Activated T-cell treated with anti-CD3 and anti-CD28 coated beads, Interleukin-2, amount 50 U/mL, for 72 hours (primary cell): ENCODE measurements at places on chromosomes 7 and 10.

GRCh38 chr7:100539436-100540006 is 518 bp downstream of the AGFG2 start:
- peak; percentile 29 for DNase-seq

DNA sequence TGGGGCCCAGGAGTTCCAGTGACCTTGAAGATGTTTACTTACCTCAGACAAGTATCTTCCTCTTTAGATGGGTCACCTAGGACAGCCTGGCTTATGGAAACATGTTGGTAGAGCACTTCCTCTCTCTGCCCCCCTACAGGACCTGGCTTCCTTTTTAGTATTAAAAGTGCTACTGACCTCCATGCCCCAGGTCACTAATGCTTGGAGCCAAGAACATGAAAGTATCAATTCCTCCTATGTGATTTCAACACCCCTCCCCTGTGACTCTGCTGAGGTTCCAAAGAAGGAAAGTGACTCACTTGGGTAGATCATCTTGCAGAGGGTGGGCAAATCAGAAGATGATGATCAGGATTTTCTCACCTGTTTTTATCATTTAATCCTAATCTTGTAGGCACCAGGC is 125.3 kb upstream of the CCDC6 start:
- peak; percentile 1 for DNase-seq

DNA sequence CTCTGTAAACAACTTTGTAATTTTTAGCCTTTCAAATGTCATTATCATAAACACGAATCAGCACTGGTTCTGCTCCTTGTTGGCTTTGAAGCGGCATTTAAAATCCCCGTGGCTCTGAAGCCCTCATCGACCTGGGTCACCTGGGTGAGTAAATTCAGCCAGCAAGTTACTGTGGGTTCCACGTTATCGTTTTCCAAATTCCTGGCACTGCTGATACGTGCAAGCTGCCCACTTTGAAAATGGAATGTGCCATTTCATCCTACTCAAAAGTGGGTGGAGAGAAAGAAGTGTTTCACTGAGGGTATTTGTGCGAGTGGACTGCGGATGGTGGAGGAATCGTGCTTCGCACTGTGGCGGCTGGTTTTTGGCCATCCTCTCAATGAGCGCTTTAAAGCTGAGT is 281.7 kb downstream of the KLF6 start:
- no peak for DNase-seq

DNA sequence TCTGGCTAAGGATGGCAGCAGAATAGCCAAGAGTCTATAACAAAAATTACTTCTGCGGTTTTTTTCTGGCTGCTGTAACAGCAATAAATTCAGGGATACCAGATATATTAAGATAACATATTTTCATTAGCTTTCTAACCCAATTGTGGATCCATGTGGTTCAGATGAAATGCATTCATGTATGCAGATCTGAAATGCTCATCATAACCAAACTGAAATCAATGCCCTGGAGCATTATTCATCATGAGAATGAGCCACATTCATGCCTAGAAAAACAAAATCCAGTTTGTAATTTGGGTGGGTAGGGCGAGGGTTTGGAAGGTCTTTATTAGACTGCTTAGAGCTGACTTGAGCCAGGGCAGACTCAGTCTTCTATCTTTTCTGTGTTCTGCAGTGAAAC is 69.8 kb upstream of the SEMA3A start:
- no peak for DNase-seq

- DNase-seq: no peak
Measured at GRCh38 chr7:50982626-50983025, 199.9 kb upstream of the GRB10 start.

DNA sequence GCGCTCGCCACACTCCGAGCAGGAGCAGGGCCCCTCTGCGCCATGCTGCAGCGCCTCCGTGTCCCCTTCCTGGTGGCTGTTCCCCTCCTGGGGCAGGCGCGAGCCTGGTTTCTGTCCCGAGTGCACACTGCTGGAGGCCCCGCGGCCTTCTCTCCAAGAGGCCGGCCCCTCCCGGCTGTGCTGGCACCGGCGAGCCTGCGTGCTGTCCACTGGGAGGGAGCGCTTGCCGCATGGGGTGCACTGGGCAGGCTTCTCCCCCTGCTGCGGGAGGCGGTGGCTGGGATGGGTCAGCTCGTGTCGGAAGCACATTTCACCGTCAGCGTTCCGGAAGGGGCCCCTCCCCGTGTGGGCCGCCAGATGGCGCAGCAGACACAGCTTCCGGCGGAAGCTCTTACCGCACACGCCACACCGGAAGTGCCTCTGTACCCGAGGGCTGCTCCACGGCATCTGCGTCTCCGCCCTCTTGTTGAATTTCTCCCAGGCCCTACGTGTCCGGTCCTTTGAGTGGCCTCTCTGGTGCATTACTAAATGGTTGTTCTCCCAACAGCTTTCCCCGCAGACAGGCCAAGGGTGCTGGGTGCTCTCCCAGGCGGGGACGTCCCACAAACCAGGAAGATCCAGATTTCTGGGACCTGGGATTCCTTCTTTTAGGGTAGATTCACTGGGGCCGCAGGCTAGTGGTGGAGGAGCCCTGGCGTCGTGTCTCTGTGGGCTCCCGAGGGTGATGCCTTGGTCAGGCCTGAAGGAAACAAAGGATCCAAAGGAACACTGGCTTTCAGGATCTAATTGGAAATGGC is 18.7 kb downstream of the ZNF786 start:
- DNase-seq: peak; percentile 46

DNA sequence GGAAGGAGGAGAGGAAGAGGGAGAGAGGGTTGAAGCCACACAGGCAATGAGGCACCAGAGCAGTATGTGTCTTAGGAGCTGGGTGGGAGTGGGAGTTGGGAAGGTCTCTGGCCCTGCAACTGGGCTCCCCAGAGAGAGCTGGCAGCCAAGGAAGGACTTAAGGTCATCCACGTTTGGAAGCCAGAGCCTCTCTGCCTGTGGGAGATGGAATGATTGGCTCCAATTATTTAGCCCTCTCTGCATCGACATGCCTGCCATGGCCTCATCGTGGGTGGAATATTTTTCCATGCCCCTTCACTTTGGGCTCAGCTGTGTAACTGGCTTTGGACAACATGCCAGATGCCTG is 478.5 kb downstream of the RPS24 start:
- DNase-seq: no peak

DNA sequence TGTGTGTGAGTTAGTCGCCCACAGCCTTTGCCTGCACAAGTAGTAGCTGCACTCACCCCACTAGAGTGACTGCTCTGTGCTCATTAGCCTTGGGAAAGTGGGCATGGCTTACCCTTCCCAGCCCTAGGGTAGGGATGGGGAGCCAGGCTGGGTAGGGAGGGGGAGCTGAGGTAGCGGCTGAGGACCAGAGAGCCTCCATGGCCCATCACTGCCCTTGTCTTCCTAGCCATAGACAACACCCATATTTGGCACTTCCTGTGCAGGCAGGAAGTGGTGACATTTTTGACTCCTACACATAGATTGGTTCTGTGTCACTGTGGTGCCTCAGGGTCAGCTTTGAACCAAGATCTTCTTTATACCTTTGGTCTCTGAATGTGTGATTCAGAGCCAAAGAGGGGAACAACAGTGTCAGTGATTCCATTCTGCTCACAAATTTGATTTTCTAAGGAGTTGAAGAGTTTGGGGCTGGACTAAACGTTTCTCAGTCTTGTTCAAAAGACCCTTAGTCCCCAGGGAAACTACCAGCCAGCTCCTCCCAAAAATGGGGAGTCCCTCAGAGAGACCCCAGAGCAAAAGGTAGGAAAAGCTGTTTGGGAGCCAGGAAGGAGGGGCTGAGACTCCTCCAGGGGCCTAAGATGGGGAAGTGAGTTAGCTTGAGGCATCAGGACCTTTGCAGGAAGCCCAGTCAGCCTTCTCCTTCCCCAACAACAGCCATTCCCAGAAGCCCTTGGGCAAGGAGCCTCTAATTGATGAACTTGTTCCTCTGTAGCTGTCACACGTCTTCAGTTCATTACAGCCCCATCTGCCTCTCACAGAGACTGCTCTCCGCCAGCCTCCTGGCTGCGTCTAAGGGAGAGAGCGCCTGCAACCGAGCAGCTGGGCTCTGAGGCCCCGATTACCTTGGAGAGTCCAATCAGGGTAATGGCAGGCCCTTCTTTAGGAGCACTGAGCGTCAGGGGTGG is 135.0 kb downstream of the CDH23 start:
- DNase-seq: peak; percentile 65

GRCh38 chr10:114000457-114001010 is 43.1 kb upstream of the ADRB1 start:
- DNase-seq: no peak

GRCh38 chr10:117944676-117945447 is 101.9 kb downstream of the RAB11FIP2 start:
- DNase-seq: no peak
